ENCODE measurements at places on chromosomes 5 and 9.

GRCh38 chr5:65646938-65647337 lies 22.1 kb downstream of the SHLD3 start:
- DNase-seq: no peak

- DNase-seq: no peak
Observed at GRCh38 chr5:136132087-136132486, 558 bp upstream of the SMAD5 start.

DNA sequence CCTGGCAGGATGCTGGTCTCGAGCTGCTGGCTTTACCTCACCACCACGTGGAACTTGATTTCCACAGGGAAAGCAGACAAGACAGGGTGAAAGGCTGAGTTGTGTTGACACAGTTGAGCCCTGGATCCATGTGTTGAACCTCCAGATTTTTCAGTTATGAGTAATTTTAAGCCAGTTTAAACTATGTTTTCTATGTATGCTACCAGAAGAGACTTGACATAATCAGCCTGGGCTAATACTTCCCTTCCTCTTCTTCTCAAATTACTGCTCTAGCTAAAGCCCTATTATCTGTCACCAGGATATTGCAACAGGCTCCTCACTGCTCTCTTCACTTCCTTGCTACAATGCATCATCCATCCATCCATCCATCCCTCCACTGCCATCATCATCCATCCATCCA lies 12.0 kb upstream of the PHYKPL start:
- DNase-seq: no peak

- no peak for DNase-seq
Observed at GRCh38 chr5:29239606-29240005, 1953.9 kb upstream of the CDH6 start.

- no peak for DNase-seq
Observed at GRCh38 chr5:179986328-179986727, 78.6 kb upstream of the TBC1D9B start.

GRCh38 chr5:65916066-65916465 lies 10.3 kb upstream of the ERBIN start:
- DNase-seq: no peak

DNA sequence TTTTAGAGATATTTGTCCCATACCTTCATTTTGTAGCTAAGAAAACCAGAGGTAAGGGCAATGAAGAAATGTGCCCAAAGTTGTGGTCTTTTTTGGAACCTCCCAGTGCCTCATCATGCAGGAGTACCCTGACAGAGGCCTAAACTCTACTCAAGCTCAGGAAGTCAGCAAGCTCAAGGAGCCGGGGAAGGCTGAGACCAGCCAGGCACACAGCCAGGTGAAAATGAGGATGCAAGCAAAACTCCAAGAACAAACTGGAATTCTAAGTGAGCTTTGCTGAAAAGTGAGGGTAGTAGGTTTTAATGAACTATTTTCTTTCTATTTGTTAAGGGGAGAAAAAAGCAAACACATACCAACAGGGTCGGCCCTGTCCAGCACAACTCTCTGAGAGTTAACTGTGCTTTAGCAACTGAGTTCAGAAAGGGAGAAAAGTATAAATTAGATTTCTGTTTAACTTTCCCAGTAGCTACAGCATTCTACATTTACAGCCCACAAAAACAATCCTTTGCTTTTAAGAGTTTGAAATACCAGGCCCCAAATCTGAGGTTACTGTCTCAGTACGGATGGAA lies 146.4 kb downstream of the GNAQ start:
- no peak for DNase-seq

- DNase-seq: no peak
Observed at GRCh38 chr5:32597041-32597629, 11.8 kb downstream of the SUB1 start.

- DNase-seq: no peak
Observed at GRCh38 chr9:88435336-88435735, 47.1 kb downstream of the SPIN1 start.

DNA sequence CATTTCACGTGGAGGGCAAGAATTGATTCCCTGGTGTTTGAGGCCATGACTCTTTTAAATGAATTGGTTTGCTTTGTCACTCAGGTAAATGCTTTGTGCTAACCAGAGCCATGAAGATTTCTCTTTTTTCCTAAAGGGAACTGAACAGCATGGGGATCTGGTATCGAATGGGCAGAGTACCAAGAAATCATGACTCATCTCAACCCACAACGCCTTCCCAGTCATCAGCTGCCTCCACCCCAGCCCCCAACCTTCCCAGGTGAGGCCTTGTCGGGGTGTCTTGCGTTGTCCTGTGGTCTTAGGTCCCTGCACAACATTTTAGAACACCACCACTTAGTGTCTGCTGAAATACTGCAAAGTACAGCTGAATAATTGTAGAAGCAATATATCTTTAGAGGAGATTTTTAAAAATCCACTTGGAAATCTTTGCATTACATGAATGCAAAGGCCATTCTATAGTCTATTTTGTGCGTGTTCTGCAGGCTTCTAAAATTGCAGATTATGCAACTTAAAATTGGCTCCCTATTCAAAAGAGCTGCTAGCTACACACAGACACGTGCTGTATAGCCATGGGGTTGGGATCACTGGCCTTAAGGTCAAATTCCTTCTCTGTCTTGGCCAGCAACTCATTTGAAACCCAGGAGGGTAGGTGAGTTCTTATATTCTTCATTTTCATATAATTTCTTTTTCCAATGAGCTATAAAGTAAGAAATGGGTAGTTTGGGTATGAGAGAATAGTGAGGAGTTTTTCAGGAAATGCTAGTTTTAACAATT lies 69.0 kb downstream of the MVB12B start:
- DNase-seq: peak; percentile 12

DNA sequence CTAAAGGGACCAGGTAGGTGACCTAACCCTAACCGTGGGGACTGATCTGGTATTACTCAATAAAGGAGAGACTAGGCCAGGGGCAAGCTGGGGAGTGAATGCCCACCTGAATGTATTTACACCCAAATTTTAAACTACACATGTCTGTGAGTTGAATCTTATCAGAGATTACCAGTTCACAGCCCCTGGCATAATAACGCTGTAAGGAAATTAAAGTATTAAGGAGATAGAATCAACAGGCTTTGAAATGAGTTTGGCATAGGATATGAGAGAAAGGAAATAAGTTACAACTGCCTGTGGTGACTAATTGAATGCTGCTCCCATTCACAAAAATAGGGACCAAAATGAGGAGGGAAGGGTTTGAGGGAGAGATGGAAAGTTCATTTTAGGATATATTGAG lies 593.3 kb downstream of the CSNK1G3 start:
- DNase-seq: no peak

GRCh38 chr5:10761933-10762775 lies 1.1 kb upstream of the DAP start:
- DNase-seq: no peak

- no peak for DNase-seq
Observed at GRCh38 chr5:949815-950560, 57.3 kb downstream of the TRIP13 start.

GRCh38 chr9:93589688-93590087 lies 13.3 kb downstream of the PHF2 start:
- no peak for DNase-seq

DNA sequence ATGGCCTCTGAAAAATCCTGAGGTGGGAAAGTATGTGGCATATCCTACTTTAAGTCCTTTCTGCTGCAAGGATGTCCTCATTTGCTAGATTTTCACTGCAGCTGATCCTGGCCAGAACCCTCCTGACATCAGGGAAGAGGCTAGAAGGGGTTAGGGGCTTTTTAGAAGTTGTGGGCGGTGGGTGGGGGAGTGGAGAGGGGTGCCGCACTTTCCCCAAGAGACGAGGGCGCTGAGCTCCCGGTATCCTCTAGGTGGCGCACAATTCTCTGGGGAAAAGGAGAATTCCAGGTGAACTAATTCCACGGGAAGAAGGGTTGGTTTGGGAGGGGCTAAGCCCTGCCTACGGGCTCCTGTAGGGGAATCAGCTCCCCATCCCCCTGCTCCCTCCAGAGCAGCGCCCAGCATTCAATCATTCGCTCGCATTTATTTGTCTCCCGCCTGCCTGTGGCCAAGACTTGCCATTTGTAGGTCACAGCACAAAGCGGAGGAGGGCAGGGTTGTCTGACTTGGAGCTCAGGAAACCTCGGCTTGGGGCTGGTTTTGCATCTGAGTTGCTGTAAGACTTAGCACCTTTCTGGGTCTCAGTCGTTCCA lies 42.9 kb upstream of the HAND1 start:
- no peak for DNase-seq

- no peak for DNase-seq
Observed at GRCh38 chr9:91340395-91340967, 21.2 kb downstream of the AUH start.

GRCh38 chr5:168781941-168782571 lies 202.9 kb upstream of the PANK3 start:
- no peak for DNase-seq

- DNase-seq: no peak
Observed at GRCh38 chr9:76342858-76343257, 51.4 kb downstream of the RFK start.

- DNase-seq: no peak
Observed at GRCh38 chr9:22285066-22285465, 161.6 kb upstream of the DMRTA1 start.

DNA sequence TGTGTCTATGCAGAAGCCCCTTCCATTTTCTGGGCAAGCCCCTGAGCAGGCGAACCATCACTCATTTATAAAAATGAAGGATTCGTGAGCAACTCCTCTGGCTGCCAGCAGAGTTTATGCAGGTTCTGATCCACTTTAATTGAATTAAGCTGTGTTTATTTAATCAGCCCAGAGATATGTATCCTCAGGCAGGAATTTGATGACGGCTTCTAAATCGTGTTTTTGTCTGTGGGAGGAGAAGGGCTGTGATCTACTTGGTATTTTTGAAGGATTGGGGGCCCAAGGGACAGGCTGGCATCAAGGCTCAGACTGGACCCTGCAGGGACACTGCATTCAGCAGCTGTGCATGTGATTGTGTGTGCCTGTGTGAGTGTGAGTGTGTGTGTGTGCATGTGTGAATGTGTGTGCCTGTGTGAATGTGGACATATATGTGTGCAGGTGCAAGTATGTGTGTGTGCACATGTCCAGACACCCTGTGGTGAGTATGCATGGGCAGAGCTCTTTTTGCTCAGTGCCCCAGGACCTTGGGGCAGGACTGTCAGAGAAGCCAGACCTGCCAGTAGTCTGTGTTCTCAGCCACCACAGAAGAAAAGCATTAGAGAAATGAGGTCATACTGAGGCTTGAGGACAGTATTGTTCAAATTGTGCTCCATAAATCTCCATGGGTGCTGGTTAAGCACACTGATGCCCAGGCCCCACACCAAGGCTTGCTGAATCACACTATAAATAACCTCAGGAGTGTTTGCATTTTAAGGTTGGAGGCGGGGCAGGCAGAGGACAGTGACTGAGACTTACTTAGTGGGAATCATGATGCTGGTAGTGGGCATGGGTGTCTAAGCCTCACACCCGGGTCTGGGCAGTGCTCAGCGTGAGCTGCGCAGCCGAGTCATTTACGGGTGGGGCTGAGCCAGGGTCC lies 164.0 kb downstream of the CARTPT start:
- DNase-seq: no peak

- DNase-seq: no peak
Observed at GRCh38 chr5:160802592-160802991, 49.4 kb downstream of the ATP10B start.

- DNase-seq: peak; percentile 87
Observed at GRCh38 chr9:108634204-108634603, 221.6 kb downstream of the ACTL7B start.

- DNase-seq: no peak
Observed at GRCh38 chr5:166648736-166649135, 1642.7 kb upstream of the WWC1 start.

- no peak for DNase-seq
Observed at GRCh38 chr5:115415143-115415491, 118.7 kb upstream of the CCDC112 start.

- no peak for DNase-seq
Observed at GRCh38 chr5:18370531-18370930, 736.3 kb downstream of the TAF11L14 start.

DNA sequence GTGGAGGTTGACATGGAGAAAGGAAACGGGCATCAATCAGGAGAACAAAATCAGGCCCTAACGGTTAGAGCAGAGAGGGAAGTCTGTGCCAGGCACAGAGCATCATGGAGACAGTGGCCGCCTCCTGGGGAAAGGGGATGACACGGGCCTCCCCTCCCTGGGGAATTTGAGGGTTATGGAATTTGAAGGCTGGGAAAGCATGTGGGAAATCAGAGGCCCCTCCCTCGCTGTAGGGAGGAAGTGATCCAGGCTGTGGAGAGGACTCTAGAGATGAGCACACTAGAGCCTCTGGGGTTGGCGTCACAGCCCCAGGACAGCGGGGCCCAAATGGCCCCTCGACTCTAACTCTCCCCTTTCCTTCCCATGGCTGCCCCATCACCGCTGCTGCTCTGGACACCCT lies 36.7 kb downstream of the PROP1 start:
- no peak for DNase-seq

GRCh38 chr5:35131723-35132122 lies 84.0 kb upstream of the AGXT2 start:
- DNase-seq: no peak

GRCh38 chr9:107087222-107087621 lies 195.9 kb upstream of the RAD23B start:
- DNase-seq: no peak

- no peak for DNase-seq
Observed at GRCh38 chr5:54073131-54073530, 237.2 kb downstream of the ARL15 start.

- DNase-seq: no peak
Observed at GRCh38 chr5:108168915-108169314, 213.0 kb downstream of the FBXL17 start.

- no peak for DNase-seq
Observed at GRCh38 chr9:10008101-10008799, 604.6 kb downstream of the PTPRD start.

- no peak for DNase-seq
Observed at GRCh38 chr9:35186524-35186923, 24.7 kb downstream of the UNC13B start.

GRCh38 chr9:135780086-135780485 lies 78.1 kb downstream of the KCNT1 start:
- DNase-seq: no peak

DNA sequence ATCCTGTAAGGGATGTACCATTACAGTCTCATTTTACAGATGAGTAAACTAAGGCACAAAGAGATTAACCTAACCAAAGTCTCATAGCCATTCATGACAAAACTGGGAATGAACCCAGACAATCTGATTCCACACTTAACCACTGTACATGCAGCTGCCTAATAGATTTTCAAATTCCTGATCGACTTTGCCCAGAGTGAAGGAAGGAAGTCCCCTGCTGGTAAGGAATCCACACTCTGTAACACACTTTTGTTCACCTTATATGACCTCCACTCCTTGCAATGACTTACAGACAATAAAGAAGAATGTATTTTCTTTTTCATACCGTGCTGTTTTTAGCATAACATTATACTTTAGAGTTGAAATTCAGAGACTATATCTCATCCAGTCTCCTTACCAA lies 31.3 kb upstream of the PLPP6 start:
- no peak for DNase-seq

DNA sequence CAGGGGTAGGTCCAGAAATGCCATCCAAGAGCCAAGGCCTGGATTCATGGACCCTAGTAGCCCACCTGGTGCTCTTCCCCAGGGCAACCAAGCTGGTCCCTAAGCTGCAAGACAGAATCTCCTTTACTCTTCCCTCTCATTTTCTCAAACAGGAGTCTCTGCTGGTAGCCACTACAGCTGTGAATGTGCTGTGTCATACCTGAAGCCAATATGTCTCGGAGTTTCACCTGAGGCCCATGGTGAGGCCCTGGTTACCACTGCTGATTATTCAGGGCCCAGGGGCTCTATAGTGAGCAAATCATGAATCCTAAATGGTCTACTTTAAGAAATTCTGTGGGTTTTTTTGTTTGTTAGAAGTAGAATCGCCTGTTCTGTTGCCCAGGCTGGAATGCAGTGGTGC lies 15.9 kb downstream of the CDK7 start:
- DNase-seq: no peak

- DNase-seq: no peak
Observed at GRCh38 chr9:125477089-125477544, 215.5 kb downstream of the GAPVD1 start.
